DND-41 (cell line): ENCODE measurements at places on chromosomes 3 and 15.

DNA sequence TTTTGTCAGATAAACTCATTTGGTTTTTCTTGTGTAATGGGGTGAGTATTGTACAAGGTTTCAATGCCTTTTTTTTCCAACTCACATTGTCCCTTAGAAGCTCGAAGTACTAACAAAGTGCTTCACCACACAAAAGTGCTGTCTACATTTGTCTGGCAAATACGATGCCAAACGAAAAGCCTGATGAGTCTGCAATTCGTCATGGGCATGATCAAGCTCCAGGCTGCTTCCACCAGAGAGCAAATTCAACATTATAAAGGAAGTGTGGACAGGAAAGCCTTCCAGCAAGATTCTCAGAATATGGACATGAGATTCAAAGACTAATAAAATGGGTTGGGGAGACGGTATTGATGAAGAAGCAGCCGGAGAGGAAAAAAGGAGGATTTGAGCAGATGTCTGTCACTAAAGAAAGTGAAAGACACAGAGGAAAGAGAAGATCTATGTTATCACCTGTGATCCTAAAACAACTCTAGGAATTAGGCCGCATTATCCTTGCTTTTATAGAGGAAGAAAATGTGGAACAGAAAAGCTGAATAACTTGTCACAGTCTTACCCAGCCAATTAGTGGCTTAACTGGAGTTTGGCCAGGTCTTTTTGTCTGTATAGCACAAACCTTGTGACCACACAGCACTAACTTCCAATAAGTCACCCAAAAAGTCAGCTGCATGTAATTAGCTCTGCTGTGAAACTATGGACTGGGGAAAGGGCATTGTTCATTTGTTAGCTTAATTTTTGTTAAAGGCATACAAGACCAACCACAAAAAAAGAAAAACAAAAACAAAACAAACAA is 494.8 kb downstream of the FHIT start:
- DNase-seq: no peak

DNA sequence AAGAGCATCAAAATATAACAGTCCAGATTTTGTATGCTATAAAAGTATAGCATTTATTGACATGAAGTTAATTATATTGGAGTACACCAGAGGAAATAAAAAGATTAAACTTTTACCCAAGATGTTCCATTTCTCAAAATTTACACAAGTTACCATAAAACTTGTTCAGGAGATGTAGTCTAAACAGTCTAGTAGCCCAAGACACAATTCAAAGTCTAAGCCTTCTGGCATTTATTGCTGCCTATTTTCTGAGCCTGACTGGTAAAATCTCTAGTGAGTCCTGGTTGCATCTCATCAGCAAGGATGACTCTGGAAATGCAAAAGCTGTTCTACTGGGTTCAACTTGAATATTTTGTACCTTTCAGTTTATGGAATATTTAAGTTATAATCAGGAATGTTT is 468.7 kb downstream of the PDCD6IP start:
- DNase-seq: no peak

GRCh38 chr3:128084675-128085021 is 32.4 kb downstream of the SEC61A1 start:
- DNase-seq: no peak

- no peak for DNase-seq
These were observed 3.9 kb upstream of the PSTPIP1 start for GRCh38 chr15:76991048-76991447.
